ENCODE measurements at places on chromosomes 7 and 10.

- DNase-seq, result no peak
Observed at GRCh38 chr7:132590162-132590561, 13.9 kb upstream of the PLXNA4 start.

DNA sequence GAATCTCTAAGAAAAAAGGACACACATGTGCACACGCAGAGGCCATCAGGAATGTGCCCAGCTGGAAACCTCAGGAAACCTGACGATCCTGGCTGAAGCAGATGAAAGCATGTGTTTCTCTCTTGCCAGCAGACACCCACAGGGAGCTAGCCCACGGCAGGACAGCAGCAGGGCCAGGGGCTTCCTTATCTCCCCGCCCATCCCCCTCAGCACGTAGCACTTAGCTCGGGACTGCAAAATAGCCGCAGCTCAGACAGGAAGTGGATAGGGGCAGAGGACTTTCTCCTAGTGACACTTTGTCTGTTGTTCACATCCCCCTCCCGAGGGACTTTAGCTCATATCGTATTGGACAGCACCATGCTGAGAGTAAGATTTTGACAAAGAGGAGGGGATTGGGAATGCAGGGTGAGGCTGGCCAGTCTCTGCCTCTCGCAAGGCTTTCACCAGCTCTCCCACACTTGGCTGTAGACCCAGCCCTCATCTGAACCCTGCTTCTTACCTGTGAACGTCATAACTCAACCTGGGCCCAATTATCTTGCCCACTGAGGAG, 63.8 kb downstream of the MKI67 start:
- no peak for DNase-seq

DNA sequence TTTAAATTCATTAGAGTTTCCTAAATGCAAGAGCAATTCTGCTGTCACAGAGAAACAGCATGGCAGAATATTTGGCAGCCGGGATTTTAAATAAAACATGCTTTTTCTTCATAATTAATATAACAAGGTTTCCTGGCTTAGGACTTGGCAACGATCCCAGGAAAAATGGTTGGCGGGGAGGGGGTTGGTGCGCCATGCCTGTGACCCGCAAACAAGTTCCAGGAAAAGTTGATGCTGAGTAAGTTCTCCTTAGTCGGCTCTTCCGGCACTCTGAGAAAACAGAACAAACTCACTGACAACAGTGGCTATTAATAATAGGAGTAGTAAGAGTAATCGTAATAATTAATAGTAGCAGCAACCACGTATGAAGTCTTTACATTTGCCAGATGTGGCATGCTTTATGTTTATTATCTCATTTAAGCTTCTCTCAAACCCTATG, 4.6 kb downstream of the HABP2 start:
- no peak for DNase-seq

DNA sequence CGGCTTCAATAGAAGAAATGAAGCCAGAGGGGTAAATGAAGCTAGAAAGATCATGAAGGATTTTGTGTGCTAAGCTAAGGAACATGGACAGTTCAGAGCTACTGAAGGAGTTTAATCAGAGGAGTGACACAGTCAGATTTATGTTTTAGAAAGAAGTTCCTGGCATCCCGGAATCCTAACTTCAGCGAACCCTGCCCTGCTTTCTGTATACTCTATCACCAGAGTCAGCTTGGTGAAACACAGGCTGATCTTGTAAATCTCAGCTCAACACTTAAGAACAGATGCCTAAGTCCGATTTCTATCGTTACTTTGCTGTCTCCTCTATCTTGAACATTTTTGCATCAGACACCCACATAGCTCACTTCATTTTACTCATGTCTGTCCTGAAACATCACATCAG, 9.1 kb downstream of the AHR start:
- DNase-seq, result no peak

GRCh38 chr10:78736926-78737630, 331.7 kb upstream of the ZMIZ1 start:
- DNase-seq, result no peak

GRCh38 chr10:8874972-8875371, 820.5 kb downstream of the GATA3 start:
- DNase-seq, result no peak

- DNase-seq, result no peak
Observed at GRCh38 chr10:51103554-51104217, 29.4 kb downstream of the PRKG1 start.

DNA sequence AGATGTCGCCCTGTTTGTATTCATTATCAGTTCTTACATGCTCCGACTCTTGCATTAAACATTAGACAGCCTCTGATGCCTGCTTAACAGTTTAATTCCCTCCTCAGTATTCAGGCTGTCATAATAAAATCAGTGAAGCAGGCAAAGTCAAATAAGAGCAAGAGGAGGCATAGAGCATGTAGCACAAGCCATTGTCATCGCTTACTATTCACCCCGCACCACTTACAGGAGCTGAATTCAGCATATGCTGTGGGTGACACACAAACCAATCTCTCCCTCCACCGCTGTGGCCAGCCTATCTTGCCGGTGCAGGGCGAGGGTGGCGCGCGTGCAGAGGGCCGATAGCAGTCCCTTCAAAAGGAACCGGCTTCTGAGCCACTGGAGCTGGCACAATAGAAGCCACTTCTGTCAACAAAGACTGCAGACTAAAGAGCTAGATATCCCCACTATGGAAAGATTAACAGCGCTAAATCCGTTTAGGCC, 433.2 kb upstream of the MGMT start:
- no peak for DNase-seq

DNA sequence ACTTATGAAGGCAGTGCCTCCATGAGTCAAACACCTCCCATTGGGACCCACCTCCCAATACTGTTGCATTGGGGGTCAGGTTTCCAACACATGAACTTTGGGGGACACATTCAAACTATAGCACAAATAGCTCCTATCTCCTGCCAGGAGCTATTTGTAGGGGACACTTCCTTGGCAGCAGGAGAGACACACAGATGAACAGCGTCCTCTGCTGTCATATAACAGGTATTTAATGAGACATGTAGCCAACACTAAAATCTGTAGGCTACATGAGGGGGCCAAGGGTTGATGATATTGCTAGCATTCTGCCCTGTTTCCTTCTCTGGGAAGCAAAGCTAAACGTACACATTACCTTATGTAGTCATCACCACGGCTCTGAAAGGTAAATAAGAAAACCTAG, 2.6 kb upstream of the GPR26 start:
- DNase-seq, result no peak

DNA sequence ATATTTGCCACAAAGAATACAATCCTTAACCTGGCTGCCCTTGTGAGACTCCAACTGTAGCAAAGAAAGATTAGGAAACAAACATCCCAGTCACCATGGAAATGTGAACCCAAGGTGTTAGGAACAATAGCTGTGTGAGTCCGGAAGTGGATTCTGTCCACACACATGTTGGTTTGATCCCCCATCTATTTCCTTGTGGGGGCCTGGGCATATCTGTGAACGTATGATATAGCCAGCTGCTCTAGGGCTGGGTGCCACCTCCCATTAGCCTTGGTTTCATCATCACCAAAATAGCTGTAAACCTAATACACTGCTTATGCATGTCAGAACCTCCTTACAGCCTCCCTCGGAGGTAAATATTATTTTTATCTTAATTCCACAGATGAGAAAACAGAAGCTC, 26.4 kb downstream of the GRK5 start:
- no peak for DNase-seq

DNA sequence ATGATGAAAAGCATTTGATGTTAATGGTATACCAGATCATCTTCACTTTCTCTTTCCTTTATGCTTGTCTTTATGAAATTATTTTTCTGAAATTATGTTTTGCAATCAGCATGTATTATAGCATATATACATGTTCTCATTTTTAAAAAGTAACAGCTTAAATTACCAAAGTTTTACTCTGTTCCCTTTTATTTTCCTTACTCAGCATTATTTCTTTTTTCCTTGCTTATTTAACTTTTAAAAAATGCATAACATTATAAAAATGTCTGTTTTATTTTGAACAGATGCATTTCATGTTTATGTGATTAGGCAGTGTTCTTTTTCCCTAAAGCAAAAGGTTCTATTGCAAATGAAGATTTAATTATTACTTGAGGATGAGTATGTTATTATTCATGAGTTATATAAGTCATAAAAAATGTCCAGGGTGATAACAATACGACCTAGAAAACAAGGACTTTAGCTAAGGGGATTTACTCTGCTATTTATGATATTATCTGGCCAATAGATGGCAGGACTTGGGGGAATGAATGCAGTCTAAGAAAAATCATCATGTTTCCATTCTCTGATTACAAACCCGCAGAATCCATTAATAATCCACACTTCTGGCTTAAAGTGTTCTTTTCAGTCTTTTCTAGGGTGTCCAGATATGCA, 38.5 kb downstream of the CABCOCO1 start:
- no peak for DNase-seq

DNA sequence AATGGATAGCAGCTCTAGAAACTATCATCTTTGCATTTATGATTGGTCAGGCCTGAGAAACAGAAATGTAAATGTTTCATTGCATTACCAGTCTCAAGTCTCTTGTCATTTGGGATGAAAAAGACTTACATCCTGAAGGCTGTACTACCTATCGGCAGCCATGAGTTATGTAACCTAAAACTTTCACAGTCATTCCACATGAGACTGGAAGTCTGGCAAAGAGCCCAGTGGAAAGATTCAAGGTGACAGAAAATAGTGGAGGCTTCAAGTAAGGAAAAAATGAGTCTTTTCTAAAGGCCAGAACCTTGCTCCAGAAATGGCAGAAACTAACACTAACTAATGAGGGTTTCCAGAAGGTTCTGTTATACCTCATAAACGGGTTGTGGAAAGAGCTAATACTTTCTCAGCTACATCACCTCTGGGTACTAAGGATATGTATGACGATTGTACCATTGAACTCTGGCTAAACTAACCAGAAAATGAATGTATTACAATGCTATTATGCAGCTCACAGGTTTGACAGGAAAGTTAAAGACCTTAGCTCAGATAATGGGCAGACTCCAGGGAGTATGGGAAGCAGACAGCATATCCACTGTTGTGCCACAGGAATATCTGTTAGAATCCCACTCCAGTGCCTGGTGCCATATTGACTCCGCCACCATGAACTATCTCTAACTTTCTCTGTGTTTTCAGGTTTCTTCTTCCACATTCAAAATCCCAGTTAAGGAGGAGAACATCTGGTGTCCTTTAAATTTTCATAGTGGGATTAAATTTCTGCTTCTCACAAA, 41.7 kb upstream of the DYNC1I1 start:
- no peak for DNase-seq

DNA sequence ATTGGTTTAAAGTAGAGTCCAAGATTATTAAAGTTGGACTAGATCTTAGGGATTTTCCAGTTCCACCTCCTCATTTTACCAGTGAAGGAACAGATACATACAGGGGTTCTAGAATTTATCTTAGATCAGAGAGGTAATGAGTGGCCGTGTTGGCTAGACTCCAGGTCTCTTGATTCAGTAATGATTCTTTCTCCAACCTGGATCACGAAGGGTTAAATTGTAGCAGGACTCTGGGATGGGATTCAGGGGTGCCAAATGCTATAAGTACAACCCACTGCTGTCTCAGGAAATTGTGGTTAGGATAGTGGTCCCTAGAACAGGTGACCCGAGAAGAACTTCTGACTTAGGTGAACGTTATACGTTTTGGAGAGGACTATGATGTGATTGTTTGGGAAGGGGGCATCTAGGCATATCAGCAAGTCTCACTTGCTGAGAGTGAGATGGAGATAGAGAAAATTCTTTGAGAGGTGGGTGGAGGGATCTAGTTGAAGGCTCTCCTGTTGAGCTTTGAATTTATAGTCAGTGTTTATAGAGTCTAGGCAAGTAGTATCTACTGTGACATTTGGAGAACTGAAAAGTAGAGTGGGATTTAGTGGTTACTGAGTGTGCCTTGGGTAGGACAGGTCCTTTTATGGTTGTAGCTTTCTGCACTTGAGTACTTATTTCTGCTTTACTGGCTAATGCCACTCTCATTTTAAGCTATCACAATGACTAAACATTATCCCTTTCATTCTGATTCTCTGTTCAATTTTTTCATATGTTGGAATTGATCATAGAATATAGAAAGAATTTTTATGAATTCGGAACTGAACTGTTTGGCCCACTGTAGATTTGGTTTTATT, 58.3 kb downstream of the ST7 start:
- no peak for DNase-seq

GRCh38 chr7:51881309-51881708, 564.7 kb upstream of the COBL start:
- no peak for DNase-seq

DNA sequence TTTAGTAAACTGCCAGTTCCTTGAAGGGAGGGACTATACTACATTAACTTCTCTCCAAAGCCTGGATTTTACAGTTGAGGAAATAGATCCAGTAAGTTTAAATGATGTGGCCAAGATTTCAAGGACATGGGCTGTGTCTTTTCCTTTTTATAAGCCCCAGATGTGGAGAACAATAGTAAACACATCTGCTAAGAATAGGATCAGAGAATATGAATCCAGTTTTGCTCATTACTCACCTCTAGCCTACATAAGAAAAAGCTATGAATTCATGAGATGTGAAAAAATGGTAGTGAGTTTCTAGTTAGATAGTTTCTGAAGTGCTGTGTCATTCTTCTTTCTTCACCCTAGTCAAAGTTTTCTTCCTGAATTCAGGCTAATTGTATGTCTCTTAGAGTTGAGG, 38.6 kb downstream of the MAGI2 start:
- peak; percentile 22 for DNase-seq

GRCh38 chr7:31687024-31687748, at the start of gene PPP1R17:
PPP1R17 (plus strand) TSS chr7:31687215; CDS start chr7:31692442, 5,227 bp downstream.
- no peak for DNase-seq

DNA sequence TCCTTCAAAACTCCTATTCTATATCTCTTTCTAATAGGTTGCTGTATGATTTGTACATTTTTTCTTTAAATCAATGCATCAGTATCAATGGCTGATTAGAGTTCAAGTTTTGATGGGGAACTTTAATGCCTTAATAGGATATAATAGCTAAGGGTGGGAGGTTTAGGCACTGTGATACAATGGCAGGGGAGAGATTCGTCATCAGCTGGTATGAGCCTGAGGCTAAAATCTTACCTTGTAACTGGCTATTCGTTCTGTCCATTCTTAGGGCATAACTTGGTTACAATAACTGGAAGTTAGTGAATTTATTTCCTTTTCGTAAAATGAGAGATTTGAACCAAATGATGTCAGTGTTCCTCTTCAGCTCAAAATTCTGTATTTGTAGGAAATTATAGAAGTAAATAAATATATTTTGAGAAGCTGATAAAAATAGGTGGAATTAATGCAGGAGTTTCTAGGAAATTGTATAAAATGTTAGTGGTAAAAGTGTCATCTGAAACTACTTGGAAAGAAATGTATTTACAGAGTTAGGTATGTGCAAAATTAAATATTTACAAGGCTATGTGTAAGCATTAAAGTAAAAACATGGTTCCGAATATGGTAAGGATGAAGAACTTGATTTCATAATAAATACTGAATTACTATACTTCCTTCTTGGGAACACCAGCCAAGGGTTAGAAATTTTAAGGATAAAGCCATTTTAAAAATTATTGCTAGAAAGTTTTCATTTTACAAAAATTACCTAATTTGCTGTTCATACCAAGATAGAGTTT, 27.5 kb upstream of the NAMPT start:
- DNase-seq, result no peak

GRCh38 chr10:127196282-127197153, at the start of gene INSYN2A:
INSYN2A (minus strand) TSS chr10:127196591; CDS start chr10:127176395, 20,196 bp downstream.
- no peak for DNase-seq

- no peak for DNase-seq
Observed at GRCh38 chr10:97814996-97815395, 34.6 kb upstream of the GOLGA7B start.
